Cardiac muscle cell (in vitro differentiated cells and primary cell): ENCODE measurements at places on chromosomes 13 and 19. TPM values are rescaled to one million over a fixed set of nuclear protein-coding genes. Genes with fewer than 3 reads are reported as not detected.
A peak's percentile ranks its signal among the peaks of the same experiment; 100 is the strongest.

- no peak overlapping the region for H3K27ac ChIP-seq
- no peak for DNase-seq
- no peak overlapping the region for H3K4me3 ChIP-seq
These were observed 405.2 kb downstream of the KLF12 start for GRCh38 chr13:73729046-73729445.

KLK7 gene
- total RNA-seq: not detected in 2 replicates

DNA sequence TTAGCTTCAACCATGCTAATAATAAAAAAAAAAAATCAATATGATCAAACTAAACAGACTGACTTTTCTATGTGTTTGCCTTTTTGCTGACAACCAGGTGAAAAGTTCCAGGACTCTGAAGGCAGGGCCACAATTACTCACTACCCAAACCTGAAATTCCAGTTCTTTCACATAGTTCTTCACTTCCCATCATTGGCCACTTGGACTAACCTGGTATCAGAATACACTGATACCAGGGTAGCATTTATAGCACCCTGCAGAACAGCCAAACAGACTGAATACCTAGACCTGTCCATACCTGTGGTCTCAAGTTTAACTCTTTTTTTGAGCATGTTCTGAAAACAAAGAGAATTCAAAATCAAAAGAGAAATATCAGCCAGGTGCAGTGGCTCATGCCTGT lies 25.1 kb downstream of the ELF1 start:
- peaks cover 3% of the 10 kb centered on the region for H3K4me1 ChIP-seq
- H3K4me3 ChIP-seq: no peak overlapping the region
- no peaks in the 10 kb centered on the region for H3K36me3 ChIP-seq
- H3K27ac ChIP-seq: no peak overlapping the region
- no peaks in the 10 kb centered on the region for H3K27me3 ChIP-seq

GRCh38 chr13:31032528-31033113 lies 100.2 kb downstream of the TEX26 start:
- H3K27ac ChIP-seq: no peak overlapping the region
- no peak for DNase-seq
- no peaks in the 10 kb centered on the region for H3K27me3 ChIP-seq
- no peaks in the 10 kb centered on the region for H3K36me3 ChIP-seq
- H3K4me1 ChIP-seq: no peaks in the 10 kb centered on the region

PGLYRP2 gene
- total RNA-seq: not detected in 2 replicates

DNA sequence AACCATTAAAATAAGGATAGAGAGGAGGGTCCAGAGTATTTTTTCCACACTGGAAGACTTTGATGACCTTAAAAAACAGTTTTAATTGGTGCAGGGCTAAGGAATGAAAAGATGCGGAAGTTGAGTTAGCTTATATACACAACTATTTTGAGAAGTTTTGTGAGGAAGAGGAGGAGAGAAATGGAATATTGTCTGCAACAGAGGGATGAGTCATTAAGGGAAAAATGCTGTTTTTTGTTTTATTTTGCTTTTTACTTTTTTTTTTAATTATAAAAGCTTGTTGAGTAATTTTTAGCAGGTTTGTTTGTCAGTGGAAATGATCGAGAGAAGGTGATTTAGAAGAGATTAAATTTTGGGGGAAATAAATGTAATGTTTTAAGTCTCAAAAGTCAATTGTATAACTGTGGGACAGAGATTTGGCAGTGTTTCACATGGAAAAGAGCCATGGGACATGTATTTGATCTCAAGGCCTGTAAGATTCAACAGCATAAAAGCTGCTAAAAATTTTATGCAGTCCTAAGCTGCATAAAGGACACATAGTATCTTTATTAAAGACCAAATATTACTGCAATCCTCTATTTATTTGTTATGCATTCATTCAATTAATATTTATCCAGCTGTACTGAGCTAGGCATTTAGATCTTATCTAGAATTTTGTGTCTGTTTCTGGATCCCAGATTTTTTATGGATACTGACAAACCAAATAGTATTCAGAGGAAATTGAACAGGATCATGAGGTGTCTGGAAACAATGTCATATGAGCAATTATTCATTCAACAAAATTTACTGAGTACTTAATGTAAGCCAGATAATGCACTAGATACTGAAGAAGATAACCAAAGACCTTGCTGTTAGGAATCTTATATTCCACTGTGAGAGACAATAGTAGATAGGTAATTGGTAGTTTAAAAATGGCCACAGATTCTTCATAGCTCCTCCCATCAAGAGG lies 72.7 kb downstream of the DNAJC15 start:
- H3K27me3 ChIP-seq: no peaks in the 10 kb centered on the region
- H3K36me3 ChIP-seq: no peaks in the 10 kb centered on the region
- no peak overlapping the region for H3K27ac ChIP-seq
- DNase-seq: peak; percentile 34

DNA sequence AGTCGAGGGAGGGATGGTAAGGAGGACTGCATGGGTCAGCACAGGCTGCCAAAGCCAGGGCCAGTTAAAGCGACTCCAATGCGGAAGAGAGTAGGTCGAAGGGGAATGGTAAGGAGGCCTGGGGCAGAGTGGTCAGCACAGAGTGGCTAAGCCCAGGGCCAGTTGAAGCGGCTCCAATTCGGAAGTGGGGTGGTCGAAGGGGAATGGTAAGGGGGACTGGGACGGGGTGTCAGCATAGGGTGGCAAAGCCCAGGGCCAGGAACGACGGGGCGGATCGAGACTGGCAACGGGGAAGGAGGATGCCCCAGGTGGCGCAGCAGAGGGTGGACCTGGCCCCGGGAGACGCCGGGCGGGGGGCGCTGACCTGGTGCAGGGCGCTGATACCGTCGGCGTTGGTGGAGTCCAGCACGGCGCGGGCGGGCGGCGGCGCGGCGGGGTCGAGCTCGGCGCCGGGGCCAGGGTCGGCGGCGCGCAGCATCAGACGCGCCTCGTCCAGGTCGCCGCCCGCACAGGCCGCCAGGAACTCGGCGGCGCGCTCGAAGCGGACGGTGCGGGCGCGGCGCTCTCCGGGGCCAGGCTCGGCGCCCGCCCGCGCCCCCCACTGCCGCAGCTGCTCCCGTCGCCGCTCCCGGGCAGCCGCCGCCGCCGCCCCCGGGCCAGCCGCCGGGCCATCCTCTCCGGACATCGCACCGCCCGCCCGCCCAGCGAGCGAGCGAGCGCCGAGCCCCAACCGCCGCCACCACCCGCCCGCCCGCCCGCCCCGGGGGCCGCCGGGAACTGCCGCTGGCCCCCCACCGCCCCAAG lies at the start of gene PPP1R12C:
PPP1R12C (minus strand) TSS at position 779 of the 804 bp plus-strand sequence; CDS start at position 685, 94 bp downstream.
- peak; percentile 64 for DNase-seq
- peak within 1 kb of the TSS; percentile 26 for H3K27ac ChIP-seq
- H3K27me3 ChIP-seq: no peaks in the 10 kb centered on the region
- H3K36me3 ChIP-seq: no peaks in the 10 kb centered on the region
- H3K4me1 ChIP-seq: peaks cover 23% of the 10 kb centered on the region
